ENCODE measurements at places on chromosomes 2 and 18.
A peak's percentile ranks its signal among the peaks of the same experiment; 100 is the strongest.

DNA sequence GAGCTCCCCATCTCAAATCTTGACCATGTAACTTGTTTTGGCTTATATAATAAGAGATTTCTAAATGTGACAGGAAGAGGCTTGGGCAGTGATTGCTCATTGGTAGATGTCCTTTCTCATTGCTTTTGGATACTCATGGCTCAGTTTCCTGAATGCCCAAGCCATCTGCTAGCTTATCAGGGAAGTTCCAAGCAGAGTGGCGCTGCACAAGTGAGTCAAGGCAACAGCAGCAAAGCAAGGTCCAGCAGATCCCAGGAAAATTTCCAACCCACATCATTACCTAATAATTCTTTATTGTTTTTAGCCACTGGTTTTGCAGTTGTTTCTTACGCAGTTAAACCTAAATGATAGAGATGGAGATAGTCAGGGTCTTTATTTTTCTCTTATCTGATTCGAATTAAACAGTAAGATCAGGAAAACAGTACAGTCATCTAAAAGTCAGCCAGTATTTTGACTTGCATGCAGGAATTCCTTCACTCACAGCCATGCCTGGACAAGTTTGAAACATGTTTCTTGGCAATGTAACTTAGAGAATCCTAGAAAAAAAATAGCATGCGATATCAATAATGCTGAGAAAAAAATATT is 349.7 kb upstream of the TMEFF2 start:
- DNase-seq: peak; percentile 57

- DNase-seq: no peak
Measured at GRCh38 chr18:27211569-27211968, 26.5 kb upstream of the CHST9 start.

- DNase-seq: no peak
Measured at GRCh38 chr2:163692081-163692480, 43.7 kb downstream of the FIGN start.

DNA sequence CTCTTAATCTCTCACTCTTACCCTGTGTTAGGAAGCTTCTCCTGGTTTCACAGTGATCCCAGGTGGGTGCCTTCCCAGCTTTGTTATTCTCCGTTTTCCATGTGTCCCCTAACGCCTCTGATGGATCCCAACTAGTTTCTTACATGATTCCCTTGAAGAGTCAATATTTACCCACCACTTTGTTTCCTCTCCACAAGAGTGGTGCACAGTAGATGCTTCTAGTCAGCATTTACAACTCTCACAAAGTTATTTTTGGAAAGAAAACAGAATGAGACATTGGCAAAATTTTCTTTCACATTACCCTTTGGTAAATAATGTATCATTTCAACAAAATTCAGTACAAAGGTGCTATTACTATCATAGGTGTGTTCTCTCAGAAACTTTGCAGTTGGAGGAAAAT is 1611.1 kb upstream of the ZEB2 start:
- DNase-seq: no peak

DNA sequence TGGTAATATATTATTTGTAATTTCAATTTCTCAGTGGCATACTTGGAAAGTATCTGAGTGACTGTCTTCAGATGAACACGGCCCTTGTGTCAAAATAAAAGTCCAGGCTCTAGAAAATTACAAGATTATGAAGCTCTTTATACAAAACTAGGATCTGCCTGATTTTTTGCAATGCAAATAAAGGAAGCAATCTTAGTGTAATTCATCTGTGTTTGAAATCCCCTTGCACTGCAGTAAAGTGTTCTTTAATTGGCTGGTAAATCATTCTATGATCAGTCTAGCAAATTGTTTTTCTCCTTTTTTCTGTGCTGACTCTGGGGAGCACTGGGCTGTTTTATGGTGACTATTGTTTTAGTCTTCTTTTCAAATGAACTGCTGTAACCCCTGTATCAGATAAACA is 1039.0 kb downstream of the SOCS6 start:
- peak; percentile 10 for DNase-seq

DNA sequence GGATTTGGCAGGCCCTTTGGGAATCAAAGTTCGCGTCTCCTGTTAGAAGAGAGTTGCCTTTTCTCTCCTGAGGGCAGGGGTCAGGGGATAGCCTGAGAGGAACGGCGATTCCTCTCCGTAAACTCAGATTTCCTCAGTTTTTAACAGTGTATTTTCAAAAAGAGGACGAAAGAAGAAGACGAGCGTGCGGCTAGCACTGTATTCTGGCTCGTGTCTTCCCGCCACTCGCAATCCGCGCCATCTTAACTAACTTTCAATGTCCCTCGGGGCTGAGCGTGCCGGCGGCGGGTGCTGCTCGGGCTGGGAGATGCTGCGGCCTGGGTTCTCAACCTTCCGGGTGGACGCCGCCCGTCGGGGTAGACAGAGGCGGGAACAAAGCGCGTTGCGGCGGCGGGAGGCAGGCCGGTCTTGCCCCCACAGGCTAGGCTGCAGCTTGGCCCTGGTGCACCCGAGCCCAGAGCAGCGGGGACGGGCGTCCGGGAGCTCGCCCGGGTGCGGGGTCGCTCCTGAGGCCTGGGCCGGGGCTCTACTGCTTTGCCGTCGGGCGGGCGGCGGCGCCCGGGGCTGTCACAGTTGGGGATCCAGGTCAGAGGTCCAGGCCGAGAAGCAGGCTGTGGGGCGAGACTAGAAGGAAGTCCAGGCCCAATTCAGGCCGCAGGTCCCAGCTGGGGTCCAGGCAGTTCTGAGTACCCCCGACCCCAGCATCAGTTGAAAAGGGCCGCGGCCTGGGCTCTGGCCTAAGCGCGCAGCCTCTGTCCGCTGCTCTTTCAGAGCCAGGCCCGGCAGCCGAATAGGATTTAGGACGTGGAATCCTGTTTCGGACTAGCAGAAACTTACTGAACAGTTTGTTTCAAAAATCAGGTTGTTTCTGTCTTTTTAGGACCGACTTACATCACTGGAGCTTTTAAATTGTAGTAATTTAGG is 11.8 kb downstream of the TBR1 start:
- DNase-seq: no peak

- peak; percentile 99 for DNase-seq
Measured at GRCh38 chr2:85705680-85706039, 11.5 kb downstream of the GNLY start.

- DNase-seq: no peak
Measured at GRCh38 chr2:136131961-136132824, 14.2 kb upstream of the CXCR4 start.

- no peak for DNase-seq
Measured at GRCh38 chr18:31430072-31430471, 17.5 kb upstream of the DSG3 start.

DNA sequence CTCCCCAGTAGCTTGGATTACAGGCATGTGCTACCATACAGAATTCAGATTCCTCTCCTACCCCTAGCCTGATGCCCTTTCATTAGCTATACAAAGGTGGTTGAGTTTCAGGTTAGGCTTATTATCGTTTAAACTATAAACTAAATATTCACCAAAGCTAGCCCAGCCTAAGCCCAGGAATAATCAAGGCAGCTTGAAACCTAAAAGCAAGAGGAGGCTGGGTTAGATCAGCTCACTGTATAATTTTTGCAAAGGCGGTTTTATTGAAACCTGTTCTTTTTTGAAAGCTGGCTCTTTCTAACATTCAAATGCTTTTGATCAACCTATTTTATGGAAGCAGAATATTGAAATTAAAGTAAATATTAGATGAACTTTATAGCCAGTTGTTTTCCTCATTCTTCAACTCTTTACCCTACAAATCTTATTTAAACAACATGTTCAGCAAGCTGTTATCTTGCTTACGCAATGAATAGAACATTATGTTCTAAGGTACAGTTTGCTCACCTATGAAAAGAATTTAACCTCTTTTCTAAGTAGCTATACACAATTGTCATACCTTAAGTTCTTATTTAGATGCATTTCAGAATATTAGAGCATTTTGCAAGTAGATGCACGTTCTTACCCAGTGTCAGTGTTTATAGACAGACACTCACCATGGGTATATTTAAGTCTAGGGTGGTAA is 241.6 kb downstream of the NEDD4L start:
- no peak for DNase-seq

DNA sequence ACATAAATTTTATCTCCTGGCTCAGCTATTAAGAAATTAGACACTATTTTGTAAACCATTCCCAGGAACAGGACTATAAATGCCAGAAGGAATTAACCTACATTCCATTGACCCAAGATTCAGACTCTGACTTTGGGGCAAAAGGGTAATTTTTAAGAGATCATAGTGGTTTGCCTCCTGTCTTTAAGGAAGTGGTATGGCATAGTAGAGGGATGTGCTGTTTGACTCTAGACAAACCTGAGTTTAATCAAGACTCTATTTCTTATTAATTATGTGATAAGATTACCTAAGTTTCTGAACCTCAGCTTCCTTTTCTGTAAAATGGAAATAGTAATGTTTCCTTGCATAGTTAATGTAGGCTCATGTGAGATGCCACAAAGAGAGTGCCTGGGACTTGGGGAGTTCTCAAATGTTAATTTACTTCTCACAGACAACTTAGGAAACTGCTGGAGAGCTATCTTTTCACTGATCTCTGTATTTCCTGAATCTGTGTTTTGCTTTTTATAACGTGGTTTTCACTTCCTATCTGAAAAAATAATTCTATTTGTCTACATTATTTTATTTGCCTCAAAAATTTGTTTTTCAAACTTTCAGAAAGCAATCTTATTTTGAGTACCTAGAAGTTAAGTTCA is 11.9 kb upstream of the SLC40A1 start:
- no peak for DNase-seq

DNA sequence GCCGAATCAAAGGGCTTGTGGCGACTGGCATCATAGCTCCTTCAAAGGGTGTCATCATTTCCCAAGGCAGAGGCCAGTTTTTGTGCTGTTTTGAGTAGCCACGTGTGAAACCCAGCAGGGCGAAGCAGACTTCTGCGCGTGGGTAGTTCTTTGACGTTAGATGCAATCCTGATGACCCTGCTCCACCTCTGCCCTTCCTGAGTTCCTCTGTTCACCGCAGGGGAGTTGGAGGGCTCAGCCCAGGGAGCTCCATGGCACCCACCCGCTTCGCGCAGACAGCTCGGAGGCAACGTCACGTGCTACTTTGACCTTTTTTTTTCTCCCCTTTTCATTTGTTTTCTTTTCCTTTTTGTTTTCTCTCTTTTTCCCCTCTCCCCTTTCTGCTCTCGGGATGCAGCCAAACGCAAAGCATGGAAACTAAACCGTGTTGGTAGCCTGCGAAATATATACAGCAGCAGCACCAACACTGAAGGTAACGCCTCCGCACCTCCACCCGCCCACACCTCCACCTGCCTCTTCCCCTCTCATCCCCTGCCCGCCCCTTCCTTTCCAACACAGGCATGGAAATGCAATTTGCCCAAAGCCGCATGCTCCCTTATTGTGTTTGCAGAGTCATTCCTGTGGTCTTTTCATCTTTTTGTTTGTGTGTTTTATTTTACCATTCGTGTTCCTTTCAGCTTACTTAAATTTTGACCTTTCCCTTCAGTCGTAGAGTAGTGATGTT is 153.6 kb downstream of the GBX2 start:
- no peak for DNase-seq

DNA sequence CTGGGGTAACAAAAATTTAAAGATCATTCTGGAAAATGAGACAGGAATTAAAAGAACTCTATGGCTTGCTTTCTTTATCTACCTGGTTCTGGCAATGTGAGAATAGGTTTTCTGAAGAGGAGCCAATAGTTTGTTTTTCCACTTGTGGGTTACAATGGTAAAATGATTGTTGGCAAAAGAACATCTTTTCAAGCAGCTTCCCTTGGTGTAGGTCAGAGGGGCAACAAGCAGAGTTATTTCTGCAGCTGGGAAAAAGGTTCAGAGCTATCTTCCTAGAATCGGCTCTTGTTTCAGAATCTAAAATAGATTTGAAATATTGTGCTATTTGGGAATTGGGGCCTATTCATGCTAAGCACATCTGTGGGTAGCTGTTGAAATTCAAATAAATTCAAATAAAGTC is 11.5 kb upstream of the TSPYL6 start:
- DNase-seq: no peak

GRCh38 chr2:128394007-128394730 is 75.5 kb upstream of the HS6ST1 start:
- DNase-seq: no peak

GRCh38 chr2:200056105-200056504 is 100.7 kb downstream of the MAIP1 start:
- DNase-seq: no peak

DNA sequence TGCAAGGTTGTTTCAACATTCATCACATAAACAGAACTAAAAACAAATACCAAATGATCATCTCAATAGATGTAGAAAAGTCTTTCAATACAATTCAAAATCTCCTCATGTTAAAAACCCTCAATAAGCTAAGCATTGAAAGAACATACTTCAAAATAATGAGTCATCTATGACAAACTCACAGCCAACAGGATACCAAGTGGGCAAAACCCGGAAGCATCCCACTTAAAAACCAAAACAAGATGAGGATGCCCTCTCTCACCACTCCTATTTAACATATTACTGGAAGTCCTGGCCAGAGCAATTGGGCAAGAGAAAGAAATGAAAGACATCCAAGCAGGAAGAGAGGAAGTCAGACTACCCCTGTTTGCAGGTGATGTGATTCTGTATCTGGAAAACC is 992.2 kb upstream of the PIK3C3 start:
- DNase-seq: peak; percentile 52

DNA sequence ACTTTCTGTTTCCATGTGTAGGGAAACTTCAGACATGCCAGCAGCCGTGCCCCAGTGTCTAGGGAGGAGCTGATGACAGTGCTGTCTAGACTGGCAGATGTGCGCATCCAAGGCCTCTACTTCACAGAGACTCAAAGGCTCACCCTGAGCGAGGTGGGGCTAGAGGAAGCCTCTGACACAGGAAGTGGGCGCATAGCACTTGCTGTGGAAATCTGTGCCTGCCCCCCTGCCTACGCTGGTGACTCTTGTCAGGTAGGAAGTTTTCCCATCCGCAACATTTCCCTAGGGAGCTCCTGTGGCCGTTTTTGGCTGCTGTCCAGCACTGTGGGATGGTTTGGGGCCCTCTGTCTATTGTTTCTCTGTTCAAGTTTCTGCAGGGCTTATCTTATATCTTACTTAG is 143.1 kb upstream of the TTC39C start:
- DNase-seq: peak; percentile 53

GRCh38 chr2:207813221-207813916 is 43.7 kb upstream of the FZD5 start:
- DNase-seq: no peak

GRCh38 chr2:234357666-234358065 is 139.2 kb downstream of the ARL4C start:
- no peak for DNase-seq

DNA sequence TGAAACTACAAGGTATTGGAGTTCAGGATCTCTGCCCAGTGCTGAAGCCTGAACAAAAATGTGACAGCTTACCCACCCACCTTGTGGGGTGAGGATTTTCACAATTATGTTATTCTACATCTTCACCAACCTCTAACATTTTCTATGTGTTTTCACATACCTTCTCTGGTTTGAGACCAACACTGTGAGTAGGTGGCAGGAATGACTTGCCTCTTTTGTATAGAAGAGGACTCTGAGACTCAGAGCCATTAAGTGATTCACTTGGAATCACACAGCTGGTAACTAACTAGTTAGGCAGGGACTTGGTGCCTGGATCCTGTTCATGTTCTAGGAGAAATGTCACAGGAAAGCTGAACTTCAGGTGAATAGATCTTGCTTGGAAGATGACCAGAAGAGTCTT is 14.8 kb upstream of the SRBD1 start:
- DNase-seq: no peak

- peak; percentile 71 for DNase-seq
Measured at GRCh38 chr2:189613650-189614420, 33.2 kb upstream of the SLC40A1 start.
